ENCODE measurements at places on chromosomes 2 and 18.

DNA sequence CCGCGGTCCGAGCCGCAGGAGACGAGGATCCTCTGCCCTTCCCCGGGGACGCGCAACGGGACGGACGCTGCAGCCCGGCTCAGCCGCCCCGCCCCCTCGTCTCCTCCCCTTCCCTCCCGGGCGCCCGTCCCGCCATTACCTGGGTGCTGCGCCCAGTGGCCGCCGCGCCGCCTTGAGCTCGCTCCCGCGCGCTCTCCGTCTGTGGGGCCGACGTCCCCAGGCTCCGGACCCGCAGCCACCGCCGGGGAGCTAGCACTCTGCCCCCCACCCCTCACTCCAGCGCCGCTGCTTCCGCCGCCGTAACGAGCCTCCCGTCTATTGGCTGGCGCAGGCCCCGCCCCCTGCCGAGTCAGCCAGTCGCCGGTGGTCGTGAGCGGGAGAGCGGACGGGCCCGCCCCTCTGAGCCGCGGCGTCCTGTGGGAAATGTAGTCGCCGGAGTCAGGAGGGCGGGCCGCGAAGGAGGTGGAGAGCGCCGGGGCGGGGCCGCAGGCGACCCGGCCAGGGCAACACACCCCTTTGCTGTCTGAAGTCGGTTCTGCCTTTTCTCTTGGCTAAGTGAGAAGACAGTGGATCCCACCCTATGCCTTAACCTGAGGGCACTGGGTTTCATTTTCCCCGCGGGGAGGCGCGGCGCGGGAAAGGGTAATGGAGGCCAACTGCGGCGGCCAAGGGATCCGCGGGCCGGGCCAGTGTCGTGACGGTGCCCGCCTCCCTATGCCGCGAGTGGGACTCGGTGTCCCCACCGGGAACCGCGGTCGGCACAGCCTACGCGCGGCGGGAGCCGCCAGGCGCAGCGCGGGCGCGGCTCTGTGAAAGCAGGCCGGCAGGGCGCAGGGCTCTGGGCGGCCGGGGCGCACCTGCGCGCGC lies at the start of gene SAP130:
Gene SAP130, minus strand, starts transcription at position 259 of the 867 bp plus-strand sequence. CDS start 1,767 bp downstream, outside the sequence.
- peak; percentile 91 for DNase-seq

GRCh38 chr2:218319813-218320365 lies 27.6 kb upstream of the TMBIM1 start:
- no peak for DNase-seq

DNA sequence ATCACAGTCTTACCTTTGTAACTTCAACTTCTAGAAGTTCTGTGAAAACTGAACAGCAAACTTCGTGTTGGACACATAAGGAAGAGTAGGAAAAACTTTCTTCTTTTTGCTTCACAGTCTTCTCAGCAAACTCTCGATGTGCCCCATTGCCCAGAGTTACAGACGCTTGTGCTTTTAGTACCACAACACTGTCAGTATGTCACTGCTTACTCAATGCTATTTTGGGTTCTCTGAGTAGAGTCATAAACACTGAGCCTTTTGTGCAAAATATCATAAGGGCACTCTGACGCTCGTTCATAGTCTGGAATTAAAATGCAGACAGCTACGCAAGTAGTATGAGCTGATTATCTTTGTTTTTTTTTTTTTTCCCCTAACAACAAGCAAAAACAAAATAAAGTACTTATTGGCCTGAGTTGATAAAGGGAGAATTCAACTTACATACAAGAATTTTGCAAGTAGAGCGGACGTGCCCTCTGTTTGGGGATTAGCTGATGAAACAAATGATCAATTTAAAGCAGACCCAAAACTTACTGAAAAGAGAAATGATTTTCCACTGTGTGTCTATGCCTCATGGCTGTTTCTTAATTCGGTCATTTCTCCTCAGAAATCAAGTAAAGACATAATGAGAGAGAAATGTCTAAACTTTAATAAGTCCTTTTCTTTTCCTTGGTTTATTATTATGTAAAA lies at the start of gene CDH19:
Gene CDH19, minus strand, starts transcription at position 150 of the 687 bp plus-strand sequence. CDS start 31,886 bp downstream, outside the sequence.
- no peak for DNase-seq

DNA sequence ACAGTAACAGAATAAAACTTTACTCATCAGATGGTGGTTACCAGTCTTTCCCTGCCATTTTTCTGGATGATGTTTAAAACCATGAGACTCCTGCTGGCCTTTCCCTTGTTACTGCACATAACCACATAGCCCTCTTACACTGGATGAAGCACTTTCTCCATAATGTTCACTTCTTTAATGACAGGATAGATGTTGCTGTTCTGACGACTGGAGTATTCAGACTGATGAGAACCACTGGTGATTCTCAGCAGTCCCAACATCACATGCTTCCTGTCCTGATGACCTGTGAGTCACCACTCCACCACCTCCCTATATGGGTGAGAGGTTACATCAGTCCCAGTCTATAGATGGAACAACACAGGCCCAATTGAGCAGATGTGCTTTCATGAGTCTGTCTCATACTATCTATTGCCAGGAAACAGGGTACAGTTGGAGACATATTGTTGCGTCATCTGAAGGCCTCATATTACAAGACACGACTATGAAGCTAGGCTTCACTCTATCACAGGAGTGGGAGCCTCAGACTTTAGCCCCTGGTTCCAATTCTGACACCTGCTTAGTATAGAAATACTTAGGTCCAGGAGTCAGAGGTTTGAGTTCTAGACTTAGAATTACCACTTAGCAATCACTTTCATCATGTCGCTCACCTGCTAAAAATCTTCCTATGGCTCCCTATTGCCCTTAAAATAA lies 145.7 kb upstream of the KLF7 start:
- DNase-seq = peak; percentile 78

DNA sequence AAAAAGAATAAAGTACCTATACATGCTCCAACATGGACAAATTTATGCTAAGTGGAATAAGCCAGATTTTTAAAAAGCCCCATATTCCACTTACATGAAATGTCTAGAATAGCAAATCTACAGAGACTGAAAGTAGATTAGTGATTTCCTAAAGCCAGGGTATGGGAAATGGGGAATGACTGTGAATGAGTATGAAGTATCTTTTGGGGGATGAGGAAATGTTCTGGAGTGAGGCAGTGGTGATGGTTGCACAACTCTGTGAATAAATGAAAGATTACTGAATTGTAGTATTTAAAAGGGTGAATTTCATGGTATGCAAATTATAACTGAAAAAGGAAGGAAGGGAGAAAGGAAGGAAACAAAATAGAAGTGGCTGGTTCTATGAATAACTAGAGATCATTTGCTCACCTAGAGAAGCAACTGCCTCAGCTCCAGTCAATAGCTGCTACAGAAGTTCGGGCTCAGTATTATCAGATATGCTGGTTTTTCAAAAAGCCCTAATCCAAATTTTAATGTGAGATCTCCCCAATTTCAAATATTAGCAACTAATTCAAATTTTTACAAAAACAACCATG lies 39.3 kb downstream of the MAP3K2 start:
- DNase-seq = no peak

GRCh38 chr18:54257015-54257414 lies 12.3 kb upstream of the POLI start:
- no peak for DNase-seq

DNA sequence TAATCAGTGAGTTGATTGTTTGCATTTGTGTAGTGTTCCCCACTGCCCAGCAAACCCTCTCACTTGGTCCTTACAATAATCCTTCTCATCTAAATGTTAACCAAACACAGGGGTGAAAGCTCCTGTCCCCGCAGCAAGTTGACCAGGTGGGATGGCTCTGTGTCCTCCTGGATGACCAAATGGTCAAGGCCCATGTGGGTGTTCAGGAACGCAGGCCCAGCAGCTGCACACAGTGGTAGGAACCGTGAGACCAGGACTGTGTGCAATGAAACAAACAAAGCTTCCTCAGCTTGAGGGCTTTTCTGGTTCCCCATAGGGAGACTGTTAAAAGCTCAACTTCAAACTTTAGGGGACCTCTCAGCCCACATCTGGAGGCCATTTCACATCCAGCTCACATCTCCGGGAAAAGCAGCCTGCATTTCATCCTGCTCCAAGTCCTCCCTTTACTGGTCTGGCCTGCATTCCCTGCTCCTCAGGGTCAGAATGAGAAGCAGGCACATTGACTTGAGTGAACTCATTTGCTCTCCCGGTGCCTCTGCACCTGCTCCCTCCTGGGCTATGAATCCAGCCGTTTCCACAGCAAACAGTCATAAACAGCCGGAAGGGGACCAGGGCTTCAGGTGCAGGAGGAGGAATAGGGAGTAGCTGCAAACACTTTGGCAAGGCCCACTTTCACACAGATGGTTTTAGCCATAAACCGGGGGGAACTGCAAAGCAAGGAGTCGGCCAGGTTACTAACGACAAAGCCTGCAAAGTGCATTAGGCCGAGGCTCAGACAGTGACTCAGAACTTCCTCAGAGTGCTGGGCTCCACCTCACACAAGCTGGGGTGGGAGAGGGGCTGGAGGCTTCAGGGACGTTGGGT lies 144.7 kb downstream of the CAPN13 start:
- no peak for DNase-seq

GRCh38 chr2:80499095-80499494 lies 194.5 kb upstream of the LRRTM1 start:
- peak; percentile 63 for DNase-seq

DNA sequence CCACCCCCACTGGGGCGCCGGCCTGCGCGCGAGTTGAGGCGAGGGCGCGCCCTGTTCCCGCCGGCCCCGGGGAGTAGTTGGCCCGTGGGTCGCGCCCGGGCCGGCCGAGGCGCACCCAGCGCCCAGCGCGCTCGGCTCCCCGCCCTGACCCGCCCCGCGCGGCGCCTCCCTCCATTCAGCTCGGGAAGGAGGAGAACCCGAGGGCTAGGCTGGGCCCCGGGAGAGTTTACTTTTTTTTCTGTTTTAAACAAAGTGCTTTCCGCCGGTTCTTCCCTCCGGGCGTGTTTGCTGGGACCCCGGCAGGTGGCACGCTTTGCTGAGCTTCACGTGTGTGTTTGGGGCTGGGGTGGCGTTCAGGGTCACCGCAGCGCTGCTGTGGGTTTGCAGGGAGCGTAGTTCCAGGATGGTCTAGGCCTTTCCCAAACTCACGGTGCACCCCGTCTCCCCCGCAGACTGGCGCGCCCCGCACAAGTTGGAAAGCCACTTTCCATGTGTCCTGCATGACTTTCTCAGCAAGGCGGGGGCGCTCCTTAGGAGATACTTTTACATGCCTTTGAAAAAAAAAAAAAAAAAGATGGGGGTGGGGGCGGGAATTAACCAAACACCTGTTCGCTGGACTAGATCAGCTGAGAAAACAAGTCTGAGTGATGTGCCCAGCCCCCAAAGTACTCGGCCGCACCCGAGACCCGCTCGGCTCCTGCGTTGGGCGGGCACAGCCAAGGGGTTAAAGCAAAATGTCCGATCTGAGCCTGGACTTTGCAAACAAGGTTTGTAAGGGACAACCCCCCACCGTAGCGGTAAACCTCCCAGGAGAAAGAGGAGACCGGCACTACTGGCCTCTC lies 825 bp downstream of the ITGA6 start:
- no peak for DNase-seq

DNA sequence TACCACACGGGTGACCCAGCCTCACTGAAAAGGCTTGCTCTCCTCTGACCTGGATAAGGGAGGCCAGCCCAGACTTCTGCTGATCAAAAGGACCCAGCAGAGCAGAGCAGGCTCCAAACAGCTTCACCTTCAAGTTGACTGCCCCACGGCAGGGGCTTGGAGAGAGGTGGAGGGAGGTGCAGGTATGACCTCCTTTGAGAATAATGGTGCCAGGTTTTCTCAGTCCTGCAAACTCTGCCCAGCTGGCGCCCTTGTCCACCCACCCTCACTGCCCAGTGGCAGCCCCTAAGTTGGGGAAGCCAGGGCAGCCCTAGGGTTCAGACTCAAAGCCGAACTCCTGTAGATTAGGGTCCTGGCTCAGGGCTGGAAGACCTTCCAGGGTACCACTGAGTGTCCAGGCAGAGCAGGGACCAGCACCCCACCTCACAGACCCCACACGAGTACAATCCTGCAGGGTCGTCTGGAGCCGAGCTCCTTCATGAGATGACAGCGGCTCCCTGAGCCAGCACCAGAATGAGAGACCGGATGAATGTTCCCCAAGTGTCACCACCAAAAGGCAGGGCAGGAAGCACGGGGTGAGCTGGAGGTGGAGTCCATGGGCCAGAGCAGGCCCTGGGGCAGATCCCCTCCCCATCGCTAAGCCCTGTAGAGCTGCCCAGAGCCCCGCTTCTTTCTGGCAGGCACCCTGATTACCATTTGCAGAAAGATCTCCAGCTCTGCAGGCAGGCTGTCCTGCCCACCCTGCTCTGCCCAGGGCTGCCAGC lies 3.6 kb upstream of the GPC1 start:
- no peak for DNase-seq

- DNase-seq = no peak
Measured at GRCh38 chr2:167140767-167141166, 252.5 kb downstream of the XIRP2 start.

DNA sequence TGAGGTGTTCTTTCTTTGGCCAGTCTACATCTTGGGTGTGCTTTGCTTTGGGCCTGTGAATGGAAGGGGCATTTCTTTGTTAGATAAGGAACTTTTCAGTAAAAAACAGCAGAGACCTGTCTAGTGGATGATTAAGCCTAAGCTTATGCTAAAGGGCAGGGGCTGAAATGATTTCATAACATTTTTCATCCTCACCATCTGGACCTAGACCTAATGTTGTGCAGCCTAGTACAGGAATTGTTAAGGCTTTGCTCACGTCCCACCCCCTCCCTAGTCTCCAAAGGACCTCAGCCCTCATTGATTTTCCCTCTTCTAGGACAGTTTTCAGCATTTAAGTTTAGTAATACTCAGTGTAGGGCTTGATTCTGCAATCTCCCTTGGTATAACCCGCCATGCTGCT lies 111.8 kb downstream of the PRKCE start:
- DNase-seq = no peak

- DNase-seq = no peak
Measured at GRCh38 chr2:150051004-150051403, 436.5 kb downstream of the RND3 start.
